ENCODE measurements at places on chromosomes 3 and 15.

GRCh38 chr15:89433686-89434085 is 62.7 kb downstream of the RHCG start:
- no peak for DNase-seq

DNA sequence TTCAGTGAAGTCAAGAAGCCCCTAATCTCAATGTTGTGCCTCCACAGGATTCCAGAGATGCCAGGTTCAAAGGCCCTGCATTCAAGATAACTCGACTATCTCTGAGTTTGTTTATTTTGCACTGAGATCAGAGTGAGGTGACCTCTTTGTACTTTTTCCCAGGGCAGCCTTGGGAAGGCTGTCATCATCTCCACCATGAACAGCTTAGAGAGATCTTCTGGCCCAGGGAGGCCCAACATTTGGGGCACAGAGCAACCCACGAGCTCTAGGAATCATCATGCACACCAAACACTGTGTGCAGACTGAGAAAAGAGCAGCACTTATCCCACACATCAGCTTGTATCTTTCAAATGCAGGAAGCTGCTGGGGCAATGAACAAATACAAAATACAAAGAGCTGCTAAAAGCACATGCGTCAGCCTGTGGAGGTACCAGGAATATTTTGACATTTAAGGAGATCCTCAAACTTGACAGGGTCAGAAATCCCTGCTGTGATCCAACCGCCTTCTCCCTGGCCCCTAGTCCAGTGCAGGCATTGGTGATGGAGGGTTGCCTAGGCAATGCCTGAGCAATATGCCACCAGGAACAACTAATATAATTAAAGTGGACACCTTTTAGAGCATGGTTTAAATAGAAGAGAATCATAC is 33.6 kb downstream of the TRIM42 start:
- DNase-seq: no peak

DNA sequence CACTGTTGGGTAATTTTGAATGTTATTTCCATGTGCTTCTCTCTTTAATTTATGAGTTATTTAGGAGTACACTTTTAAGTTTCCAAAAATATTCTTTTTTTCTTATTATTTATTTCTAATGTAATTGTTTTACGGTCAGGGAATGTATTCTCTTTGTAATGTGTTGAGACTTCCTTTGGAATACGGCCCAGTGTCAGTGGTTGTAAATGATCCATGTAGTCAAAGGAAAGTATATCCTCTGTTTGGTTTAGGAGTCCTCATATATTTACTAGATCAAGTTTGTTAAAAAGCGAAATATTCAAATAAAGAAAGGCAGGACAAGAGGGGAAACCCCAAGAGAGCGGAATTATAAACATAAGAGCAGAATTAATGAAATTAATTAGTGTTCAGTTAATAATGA is 49.0 kb upstream of the ADGRG7 start:
- DNase-seq: no peak

DNA sequence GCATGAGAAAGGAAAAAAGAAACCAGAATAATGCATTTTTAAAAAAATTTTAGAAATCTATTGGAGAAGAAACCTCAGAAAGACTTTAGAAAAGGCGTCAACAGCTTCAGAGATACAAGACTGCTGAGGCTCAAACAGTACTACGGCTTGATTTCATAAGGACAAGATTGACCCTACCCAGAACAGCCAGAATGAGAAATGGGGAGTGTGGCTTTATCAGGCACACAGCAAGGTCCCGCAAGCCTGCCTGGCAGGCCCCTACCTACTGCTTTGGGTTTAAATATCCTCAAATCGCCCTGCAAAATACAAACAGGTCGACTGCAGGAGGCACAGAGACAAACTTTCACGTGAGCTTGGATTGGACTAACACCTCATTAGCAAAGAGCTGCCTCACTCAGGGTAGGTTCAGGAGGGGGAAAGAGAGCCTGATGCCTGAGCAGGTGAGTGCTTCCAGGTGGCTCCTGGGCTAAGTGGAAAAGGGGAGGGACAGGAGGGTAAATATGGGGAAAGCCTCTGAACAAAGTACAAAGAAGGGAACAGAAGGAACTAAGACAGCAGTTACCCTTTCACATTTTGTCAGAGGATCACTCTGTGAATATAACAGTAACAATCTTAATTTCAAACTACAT is 87.5 kb downstream of the RORA start:
- DNase-seq: no peak

- peak; percentile 39 for DNase-seq
Observed at GRCh38 chr3:123559040-123559861, 25.6 kb downstream of the HACD2 start.

DNA sequence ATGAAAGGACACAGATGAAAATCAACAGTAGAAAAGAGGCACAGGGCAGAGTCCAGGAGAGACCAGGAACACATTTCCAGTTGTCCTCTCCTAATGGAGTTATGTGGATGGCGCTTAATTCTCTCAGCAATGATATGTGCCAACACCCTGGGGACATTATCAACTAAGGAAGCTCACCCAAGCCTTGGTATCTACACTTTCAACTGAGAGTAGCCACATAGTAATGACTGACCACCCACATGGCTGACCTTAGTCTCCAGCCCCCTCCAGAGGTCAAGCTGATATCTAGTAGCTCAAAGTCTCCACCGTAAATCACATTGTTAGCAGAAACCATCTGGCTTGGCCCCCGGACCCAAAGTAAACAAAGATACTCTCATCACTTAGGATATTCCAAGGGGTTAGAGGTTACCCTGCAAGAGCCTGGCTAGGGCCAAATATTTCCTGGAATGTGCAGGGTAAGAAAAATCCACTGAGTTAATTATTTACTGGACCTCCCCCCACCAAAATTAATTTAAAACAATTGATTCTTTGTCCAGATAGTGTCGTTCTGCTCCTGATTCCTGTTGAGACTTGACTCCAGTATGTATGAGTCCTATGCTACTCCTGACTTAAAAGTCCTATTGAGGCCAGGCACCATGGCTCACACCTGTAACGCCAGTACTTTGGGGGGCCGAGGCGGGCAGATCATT is 24.8 kb downstream of the GABRR3 start:
- DNase-seq: no peak

DNA sequence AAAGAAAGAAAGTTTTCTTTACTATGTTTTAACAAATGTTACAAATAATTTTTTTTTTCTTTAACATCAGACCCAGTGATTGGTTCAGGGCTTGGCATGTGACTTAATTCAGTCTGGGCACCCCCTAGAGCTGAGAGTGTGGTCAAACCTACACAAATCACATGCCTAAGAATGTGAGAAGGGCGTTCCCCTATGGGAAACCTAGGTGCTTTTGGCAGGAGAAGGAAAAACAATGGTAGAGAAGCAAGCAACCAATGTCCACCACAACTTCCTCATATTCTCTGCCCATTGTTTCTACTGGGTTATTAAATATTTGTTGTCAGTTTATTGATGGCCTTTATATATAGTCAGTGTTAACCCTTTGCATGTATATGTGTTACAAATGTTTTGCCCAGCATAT is 21.4 kb upstream of the PIAS1 start:
- DNase-seq: no peak

DNA sequence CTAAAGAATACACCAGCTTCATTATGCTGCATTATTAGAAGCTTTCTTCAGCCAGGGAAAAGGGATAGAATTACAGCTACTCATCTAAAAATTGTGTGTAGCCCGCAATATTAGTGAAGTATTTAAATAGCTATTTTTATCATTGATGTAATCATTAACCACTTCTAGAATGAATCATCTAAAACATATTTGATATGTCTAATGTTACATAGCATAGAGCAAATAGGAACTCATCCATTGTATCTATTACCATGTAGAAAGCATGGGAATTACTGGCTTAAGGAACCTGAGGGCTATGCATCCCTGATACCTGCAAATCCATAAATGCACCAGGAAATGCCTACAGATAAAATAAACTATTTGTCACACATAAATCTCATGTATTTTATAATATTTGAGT is 54.5 kb upstream of the VGLL3 start:
- DNase-seq: no peak

GRCh38 chr3:171672124-171672523 is 138.2 kb downstream of the PLD1 start:
- DNase-seq: no peak

GRCh38 chr15:60511351-60512031 is 32.5 kb upstream of the ICE2 start:
- DNase-seq: no peak

GRCh38 chr3:98390366-98390765 is at the start of gene OR5K3:
Gene OR5K3, plus strand, starts transcription at chr3:98390666. Its CDS starts 0 bp downstream, at chr3:98390666.
- no peak for DNase-seq

GRCh38 chr15:44216958-44217357 is 21.9 kb upstream of the FRMD5 start:
- no peak for DNase-seq

DNA sequence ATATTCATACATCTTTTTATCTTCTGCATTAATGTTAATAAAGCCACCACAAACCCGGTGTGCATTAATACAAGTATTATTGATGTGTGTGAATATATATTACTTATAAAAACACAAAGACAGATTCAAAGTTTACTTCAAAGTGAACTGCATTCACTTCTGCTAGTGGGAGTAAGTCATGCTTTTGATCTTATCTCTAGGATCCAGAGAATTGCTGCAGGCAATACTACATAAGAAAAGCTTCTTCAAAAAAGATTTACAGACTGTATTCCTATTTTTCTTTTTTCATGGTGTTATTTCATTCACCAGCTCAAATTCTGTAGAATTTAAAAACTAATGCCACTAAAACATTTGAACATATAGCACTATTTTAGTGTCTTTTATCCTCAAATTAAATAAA is 87.5 kb upstream of the CBLB start:
- DNase-seq: no peak

DNA sequence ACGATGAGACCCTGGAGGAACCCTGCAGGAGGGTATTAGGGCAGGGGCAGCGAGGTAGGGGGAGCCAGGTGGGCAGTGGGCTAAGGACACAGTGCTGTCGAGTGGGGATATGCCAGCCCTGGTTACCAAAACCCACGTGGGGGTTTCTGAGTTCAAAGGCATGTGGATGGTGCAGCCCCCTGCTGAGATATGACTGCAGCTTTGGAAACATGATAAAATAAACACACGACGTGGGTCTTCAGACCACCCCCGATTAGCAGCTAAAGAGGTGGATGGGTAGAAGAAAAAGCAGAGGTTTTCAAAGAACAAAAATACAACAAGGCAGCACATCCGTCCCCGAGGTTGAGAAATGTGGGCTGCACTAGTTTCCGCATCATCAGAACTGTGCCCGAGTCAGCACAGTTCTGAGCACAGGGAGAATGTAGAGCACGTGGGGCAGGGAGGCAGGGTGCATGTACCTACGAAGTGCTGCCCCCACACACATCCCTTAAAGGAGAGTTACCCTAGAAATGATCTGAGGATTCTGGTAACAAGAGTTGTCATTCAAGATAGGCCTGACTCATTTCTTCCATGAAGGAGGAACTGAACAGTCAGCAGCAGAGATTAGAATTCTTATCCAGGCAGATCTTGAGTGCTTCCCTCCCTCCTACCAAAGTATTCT is 121.3 kb downstream of the RPLP1 start:
- DNase-seq: peak; percentile 45

DNA sequence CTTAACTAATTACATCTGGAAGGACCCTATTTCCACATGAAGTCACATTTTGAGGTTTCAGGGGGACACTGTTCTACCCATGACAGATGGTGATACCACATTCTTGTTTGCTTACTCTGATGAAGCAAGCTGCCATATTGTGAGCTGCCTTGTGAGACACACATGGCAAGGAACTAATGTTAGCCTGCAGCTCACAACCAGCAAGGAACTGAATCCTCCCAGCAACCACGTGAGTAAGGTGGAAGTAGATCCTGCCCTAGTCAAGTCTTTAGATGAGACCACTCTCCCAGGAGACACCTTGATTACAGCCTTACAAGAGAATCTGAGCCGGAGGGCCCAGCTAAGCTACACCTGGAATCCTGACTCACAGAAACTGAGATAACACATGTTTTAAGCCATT is 160.1 kb downstream of the PDE8A start:
- DNase-seq: peak; percentile 23

DNA sequence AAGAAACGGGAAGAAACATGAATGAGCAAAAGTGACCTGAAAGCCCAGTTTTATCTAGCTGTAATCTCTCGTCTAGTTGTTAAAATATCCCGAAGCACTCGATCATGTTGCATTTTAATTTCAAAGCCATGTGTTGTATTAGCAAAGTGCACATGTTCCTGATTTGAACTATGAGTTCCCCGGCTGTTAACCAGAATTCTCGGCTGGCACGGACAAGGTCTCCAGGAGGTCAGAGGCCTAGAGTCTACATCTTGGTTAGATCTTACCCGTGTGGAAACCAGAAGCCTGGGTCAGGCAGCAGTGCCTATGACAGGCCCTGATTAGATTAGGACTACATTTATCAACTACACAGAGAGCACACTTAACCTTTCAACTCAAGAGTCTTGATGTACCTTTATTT is 195.8 kb downstream of the CDIN1 start:
- no peak for DNase-seq

DNA sequence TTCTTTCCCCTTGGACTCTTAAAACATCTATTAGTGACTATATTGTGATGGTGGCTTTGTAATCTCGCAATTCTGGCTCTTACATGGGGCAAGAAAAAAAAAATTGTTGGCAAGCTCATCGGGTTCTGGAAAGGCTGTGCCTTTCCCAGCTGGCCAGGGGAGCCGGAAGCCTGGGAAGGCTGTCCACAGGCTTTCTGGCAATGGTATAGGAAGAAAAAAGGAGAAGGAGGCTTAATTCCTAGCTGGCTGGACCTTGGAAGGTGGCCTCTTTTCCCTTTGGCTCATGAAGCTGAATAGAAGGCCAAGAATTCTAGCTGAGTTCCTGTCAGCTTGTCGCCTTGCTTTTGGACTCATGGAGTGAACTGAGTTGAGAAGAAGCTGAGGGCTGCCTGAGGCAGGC is 243.5 kb upstream of the SEMA6D start:
- peak; percentile 33 for DNase-seq

DNA sequence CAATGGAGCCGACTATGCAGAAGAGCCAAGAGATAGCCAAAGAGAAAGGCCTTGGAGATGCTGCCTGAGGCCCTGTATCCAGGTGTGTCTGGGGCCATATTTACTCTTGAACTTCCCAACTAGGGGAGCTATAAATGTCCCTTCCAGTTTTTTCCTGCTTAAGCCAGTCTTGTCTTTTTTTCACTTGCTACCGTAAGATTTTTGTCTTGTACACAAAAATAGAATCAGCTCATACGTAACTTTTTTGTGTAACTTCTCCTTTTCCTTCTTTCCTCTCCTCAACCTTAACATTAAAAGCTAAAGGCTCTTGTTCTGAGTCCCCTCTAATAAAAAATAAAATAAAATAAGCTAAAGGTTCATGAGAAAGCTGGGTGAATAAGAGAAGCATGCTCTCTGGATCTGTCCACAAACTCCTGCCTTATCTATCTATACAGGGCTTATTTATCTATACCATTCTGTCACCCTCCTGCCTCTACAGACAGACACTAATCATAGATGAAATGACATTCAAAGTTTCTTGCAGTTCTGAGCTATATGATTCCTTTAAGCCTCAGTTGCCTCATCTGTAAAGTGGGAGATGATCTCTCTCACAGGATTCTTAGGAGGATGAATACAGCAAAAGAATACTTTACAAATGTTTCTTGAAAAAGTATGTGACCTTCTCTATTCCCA is 4.6 kb downstream of the SUMF1 start:
- no peak for DNase-seq

GRCh38 chr3:144242747-144243146 is 271.1 kb downstream of the DIPK2A start:
- DNase-seq: no peak

- DNase-seq: peak; percentile 24
Observed at GRCh38 chr3:123421353-123422174, 27.3 kb downstream of the ADCY5 start.

Measured in fibroblast of skin of right quadriceps (primary cell).